ENCODE measurements at places on chromosomes 5 and 9. TPM values are rescaled to one million over a fixed set of nuclear protein-coding genes. Genes with fewer than 3 reads are reported as not detected.

Gene HBEGF
- total RNA-seq = 9.5 TPM

Gene PCDHA12
- total RNA-seq = under 0.01 TPM

Gene C5orf58
- not detected for total RNA-seq

Gene KCTD16
- total RNA-seq = 0.97 TPM

Gene WDR38
- not detected for total RNA-seq

GRCh38 chr9:78273761-78274160 is 23.2 kb upstream of the PSAT1 start:
- no peak for DNase-seq

DNA sequence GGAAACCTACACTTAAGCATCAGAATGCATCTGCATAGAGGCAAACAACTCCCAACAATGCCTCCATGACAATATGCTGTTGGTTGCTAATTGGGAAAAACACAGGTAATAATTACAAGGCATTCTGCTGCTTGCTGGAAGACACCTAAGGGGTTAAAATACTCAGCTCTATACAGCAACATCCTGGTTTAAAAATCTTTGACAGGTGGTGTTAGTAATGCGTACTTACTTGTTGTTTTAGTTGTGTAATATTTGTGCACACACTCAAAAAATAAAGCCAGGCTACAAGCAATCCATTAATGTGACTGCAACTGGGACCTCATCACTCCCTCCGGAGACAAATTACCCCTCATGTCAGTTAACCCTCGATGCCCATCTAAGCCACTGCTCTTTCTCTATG is 126.3 kb upstream of the ELL2 start:
- no peak for DNase-seq

- no peak for DNase-seq
These were observed 10.2 kb downstream of the CORO2A start for GRCh38 chr9:98182069-98182820.

DNA sequence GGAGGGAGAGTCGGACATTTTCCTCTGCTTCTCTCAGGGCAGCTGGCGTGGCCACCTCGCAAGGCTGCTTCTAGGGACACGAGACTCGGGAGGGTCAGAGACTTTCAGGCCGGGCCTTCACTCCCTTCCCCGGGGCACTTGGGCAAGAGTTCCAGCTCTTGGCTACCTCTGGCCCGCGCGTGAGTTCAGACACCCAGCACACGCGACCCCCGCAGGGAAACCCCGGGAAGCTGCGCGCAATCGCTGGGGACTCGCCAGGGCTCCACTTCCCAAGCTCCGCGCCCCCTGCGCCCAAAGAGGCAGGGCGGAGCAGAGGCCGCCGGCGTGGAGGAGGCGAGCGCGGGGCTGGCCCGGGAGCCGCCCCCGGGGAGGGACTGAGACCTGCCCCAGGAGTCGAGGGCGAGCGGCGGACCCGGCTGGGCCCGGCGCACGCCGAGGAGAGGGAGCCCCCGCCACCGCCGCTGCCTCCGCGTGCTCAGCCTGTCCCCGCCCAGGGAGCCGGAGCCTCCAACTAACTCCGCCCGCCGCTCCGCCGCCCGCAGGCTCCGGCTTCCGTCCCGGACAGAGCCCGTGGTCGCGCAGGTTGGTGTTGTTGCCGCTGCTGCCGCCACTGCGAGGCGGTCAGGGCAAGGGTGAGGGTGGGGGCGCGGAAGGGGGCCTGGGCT is at the start of gene PAM:
Gene PAM, plus strand, starts transcription at position 539 of the 665 bp plus-strand sequence. CDS start 110,891 bp downstream, outside the sequence.
- peak; percentile 69 for DNase-seq

DNA sequence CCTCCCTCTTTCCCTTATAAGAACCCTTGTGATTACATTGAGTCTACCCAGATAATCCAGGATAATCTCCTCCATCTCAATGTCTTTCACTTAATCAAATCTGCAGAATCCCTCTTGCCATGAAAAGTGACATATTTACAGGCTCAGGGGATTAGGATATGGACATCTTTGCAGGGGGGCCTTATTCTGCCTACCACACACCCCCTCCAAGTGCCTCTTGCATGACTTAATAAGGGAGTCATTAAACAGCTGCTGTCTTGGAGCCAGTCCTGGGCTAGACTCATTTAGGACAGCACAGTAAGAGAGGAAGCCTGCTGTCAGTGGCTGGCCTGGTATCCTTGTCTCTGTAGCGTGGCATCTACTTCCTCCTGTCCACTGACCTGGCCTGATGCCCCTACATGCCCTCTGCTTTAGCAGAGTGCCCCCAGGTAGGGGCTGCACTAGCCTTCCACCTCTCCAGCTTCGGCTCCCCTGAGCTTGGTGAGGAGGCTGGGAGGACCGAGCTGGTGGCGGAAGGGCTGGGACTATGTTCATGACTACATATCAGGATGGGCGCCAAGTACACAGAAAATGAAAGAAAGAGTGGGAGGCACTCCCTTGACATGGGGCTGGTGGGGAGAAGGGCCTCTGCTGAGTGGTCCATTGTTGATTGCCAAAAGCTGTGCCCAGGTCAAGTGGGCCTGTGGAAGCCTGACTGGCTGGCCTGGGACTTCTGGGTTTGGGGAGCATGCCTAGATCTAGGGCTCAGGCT is 17.2 kb downstream of the ENHO start:
- DNase-seq = peak; percentile 21

DNA sequence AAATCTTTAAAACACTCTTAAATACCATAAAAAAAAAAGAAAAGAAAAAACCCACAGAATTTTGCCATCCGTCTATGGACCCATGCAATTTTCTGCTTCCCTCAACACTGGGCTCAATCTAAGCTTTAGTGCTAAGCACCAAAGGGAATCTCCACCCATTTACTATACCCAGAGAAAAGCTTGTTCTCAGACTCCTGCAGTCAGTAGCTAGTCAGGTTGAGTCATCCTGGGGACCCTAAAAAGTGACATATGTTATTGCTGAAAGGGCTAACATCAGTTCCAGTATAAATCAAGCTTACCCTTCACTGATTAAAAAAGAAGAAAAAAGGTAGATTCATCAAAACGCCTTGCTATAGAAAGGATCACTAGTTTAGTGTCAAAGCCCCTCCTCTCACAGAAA is 177.6 kb downstream of the MUSK start:
- DNase-seq = no peak

DNA sequence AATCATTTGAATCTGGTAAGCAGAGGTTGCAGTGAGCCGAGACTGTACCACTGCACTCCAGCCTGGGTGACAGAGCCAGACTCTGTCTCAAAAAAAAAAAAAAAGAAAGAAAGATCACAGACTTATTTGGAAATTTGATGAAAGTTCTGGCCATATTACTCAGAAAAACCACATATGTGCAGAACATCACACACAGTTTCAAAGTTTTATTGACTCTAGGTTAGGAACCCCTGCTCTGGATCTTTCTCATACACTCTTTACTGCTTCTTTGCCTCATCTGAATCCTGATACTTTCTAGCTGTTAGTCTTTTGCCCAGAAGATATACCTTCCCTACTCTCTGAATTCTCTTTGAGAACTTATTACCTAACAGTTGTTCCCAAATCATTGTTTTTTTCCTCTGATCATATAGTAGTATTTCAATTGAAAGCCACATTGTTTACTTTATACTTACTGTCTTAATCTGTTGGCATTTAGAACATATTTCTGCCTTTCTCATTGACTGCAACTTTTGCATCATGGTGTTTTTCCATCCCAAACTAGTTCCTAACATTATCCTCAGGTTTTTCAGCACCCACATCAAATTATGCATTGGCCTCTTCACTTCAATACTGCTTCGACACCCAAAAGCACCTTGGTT is 68.7 kb downstream of the LNPEP start:
- peak; percentile 68 for DNase-seq

DNA sequence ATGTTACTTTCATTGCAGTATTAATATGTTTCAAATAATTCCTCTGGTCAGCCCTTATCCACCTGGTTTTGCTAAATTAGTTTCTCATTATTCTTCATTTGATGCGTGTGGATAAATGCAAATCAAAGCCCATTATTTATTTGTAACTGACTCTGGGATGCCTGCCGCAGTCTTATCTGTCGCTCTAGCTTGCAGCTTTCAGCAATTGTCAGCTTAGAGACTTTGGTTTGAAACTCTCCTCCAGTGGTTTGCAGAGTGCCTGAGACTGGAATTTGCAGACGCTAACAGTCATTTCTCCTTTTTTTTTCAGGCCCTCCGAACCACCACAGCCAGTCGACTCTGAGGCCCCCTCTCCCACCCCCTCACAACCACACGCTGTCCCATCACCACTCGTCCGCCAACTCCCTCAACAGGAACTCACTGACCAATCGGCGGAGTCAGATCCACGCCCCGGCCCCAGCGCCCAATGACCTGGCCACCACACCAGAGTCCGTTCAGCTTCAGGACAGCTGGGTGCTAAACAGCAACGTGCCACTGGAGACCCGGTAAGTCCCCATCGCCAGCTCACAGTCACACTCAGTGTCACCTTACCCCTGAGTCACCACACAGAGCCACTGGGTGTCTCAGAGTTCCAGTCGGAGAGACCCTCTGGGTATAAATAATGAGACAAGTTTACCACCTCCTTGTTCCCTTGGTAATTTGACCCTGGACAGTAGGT is 339.0 kb upstream of the WWC1 start:
- DNase-seq = no peak

DNA sequence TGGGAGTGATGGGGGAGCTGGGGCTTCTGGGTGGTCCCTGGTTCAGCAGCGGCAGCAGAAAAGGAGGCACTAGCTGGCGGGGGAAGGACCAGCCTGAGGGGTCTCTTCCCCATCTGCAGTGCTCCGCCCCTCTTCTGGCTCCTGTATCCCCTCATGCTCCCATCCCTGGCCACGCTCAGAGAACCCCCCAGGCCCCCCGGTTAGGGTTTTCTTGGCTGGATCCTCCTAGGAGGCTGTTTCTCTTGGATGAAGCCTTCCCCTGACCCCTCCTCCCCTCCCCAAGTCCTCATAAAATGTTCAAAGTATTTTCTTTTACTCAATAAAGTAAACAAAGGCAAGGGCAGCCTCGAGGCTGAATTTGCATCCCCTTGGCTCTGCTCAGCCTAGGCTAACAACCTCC is 60.8 kb downstream of the FGF18 start:
- no peak for DNase-seq

- DNase-seq = no peak
These were observed 137.8 kb downstream of the KCNIP1 start for GRCh38 chr5:170641589-170642031.

DNA sequence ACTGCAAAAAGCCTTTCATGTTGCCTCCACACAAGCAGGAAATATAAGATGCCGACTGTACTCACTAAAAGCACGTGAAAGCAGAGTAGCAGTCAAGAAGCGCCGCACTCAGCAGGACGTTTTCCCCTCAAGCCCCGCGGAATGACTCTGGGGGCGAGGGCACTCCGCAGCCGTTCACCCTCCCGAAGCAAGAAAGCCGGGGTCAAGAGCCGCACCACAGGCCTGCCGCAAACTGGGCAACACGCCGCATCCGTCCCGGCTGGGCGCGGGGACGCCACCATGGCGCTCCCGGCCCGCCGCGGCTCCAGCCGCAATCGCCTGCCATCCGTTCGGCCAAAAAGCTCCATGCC is 364 bp downstream of the RPS6 start:
- peak; percentile 43 for DNase-seq

DNA sequence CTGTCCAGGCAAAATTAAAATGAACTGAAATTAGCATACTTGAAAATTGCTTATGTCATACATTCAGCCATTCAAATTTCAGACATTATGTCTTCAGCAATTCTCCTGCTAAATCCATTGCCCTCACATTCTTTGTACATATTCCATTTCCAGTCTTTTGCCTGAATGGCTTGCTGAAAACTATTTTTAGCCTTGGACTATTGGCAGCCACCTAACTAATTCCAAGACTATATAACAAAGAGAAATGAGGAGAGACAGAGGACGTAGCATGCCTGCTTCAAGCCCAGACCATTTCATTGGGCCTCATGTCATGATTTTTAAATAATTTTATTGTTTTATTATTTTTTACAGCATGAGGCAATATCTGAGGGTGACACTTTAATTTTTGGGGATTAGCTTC is 100.3 kb downstream of the MRPS30 start:
- no peak for DNase-seq

- DNase-seq = peak; percentile 90
These were observed at the start of gene ANXA1 for GRCh38 chr9:73151653-73152542. Gene ANXA1, plus strand, starts transcription at chr9:73151865. Its CDS starts 6,671 bp downstream, at chr9:73158536.

DNA sequence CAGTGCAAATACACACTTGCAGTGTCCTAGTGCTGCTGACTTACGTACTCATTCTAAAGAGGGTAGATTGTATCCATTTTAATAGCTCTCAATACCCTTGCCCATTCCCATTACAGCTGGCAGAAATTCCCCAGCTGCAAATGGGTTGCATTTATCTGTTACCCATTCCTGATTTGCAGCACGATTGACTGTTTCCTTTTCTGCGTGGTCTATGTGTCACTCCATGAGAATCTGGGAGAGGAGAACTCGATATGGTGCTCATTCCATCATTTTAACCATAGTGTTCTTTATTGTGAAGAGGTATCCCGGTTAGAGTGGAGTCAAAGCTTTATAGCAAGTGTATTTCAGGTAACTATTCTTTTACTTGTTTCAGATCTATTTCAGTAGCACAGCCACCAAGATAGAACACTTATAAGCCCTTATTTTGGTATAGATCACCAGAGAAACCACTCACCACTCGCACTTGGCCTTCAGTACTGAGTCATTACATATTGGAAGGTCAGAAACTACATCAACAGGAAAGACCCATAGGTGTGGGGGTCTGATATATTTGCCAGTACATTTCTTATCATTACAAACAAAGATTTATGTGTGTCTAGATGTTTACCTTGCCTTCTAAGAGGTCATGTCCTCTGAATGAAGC is 139.5 kb downstream of the MUSK start:
- DNase-seq = no peak
